Activated CD4-positive, alpha-beta T cell treated with anti-CD3 and anti-CD28 coated beads, Interleukin-2, Interleukin-4, amounts not matched to agents 100 ng/mL and 50 ng/mL, durations not matched to agents 16 hours and 8 hours (primary cell): ENCODE measurements at places on chromosomes 7 and 10.

- DNase-seq, result no peak
Measured at GRCh38 chr7:134691546-134692343, 45.1 kb downstream of the BPGM start.

- no peak for DNase-seq
Measured at GRCh38 chr10:102812231-102812876, 24.9 kb downstream of the CYP17A1 start.

- no peak for DNase-seq
Measured at GRCh38 chr10:126315494-126316177, 72.6 kb downstream of the ADAM12 start.

- DNase-seq, result no peak
Measured at GRCh38 chr7:134069187-134069586, 58.0 kb upstream of the LRGUK start.

GRCh38 chr10:83372646-83373045 lies 766.7 kb upstream of the GHITM start:
- DNase-seq, result no peak

GRCh38 chr7:150980663-150981062 lies 2.5 kb upstream of the KCNH2 start:
- no peak for DNase-seq

DNA sequence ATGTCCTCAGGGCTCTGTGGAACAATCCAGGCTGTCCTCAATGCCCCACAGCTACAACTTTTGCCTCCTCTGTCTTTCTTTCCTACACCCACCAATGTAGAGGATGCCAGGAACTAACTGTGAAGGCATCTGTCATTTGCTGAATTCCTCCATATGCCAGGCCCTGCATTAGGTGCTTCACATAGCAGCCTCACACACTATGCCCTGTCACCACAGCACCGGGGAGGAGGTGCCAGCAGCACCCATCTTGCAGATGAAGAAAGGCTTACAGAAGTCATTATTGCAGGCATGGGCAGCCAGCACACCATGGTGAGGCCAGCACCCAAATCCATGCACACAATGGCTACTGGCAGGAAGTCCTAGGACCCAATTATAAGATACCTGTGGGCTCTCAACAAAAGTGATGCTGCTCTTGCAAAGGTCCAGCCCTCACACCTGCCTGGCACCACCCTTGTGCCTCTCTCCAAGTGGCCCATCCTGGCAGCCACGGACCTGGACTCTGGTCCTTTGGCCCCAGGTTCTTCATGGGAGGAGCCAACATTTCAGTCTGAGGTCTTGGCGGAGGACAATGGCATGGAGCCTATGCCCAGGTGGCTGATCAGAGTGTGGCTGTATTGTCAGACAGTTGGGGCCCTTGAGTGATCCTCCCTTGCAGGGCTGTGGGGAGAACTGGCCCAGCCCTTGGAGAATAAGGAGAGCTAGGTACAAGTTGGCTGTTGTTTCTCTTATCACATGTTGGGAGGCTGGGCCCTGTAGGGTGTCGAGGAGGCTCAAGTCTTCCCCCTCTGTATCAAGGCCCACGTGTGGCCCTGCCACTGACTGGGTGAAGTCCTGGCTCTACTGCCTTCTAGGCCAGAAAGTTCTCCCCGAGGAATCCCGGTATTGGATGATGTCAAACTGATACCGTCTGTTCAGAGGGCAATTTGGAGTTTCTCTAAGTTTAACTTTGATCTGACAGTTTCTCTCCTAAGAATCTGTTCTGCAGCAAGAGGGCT lies 14.4 kb upstream of the MYL7 start:
- no peak for DNase-seq

DNA sequence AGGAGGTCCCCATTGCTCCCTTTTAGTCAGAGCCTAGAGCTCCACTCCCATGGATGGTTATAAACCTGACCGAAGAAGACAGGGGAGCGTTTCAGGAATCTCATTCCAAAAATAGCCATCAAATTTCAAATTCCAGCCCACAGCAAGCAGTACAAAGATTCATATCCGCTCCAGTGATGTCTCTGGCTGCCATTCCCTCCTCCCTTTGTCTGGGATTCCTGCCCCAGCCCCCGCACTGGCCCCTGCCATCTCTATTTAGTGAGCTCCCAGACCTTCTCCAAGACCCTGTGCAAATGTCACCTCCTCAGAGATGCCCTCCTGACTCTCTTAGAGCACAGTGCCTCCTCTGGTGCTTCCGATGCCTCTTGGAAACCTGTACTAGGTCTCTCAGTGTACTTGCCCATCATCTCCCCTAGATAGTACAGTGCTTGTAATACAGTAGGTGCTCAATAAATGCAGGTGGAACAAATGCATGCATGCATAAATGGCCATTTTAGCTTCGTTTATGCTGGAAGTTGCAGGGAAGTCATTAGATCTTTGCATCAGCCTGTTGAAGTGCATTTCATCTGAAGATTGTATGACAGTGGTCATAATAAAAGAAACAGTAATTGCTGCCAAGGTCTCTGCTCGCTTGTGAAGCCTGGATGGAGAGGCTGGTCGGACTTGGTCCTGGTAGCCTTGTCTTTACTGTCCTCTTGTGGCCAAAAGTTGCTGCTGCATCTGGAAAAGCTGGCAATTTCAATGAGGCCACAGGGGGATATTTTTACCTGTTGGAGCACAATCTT lies 32.0 kb upstream of the HABP2 start:
- peak; percentile 44 for DNase-seq

DNA sequence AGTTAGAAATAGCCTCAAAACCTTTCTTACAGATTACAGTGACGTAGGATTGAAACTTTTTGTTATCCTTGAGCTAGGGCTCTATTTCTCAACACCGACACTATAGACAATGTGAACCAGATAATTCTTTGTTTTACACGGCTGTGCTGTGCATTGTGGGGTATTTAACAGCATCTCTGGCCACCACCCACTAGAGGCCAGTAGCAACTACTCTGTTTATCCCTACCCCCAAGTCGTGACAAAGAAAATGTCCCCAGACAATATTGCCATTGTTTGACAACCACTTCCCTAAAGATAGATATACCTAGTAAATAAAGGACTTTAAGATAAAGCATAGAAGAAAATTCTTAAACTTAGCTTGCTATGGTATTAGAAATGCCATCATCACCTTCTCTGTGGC lies 359.6 kb downstream of the ARL4A start:
- no peak for DNase-seq

DNA sequence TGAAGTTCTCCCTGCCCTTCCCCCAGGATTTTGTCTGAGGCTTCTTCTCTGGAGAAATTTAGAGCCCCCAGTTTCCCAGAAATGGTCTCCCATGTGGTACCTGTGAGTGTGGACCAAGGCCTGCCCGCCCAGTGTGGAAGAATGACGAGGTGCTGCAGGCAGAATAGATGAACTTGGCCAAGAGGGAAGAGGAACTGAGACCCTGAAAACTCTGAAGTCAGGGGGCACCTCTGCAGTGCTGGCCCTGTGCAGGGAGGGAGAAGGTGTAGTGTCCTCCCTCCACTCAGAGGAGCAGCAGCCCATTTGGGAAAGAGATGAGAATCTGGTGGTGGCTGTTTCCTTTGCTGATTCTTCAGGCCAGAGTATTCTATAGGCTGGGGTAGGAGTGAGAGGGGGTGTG lies 115.2 kb upstream of the PCGF5 start:
- DNase-seq, result no peak

DNA sequence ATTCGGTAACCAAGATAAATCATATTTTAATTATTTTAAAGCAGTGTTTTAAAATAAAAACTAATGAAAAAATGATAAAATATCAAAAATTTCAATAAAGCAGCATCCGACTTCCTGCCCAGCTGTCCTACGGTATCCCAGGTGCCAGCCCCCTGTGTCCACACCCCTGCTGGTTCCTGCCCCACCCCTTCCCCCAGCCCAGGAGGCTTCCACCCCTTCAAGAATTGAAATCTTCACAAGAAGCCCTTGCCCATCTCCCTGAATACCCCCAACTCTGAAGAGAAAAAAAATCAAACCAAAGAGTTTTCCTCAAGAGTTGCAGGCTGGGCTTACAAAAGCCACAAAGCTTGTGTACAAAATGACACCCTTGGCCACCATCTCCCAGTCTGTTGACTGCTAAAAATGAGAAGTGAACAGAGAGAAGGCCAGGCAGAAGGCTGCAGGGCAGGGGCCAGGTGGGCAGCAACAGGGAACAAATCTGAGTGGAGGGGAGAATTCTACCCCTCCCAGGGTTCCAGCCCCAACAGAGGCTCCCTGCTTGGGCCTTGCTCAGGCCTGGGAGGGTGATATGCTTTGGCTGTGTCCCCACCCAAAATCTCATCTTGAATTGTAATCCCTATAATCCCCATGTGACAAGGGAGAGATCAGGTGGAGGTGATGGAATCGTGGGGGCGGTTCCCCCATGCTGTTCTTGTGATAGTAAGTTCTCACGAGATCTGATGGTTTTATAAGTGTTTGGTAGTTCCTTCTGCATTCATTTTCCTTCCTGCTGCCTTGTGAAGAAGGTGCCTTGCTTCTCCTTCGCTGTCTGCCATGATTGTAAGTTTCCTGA lies 14.5 kb downstream of the GPRIN2 start:
- DNase-seq, result no peak

DNA sequence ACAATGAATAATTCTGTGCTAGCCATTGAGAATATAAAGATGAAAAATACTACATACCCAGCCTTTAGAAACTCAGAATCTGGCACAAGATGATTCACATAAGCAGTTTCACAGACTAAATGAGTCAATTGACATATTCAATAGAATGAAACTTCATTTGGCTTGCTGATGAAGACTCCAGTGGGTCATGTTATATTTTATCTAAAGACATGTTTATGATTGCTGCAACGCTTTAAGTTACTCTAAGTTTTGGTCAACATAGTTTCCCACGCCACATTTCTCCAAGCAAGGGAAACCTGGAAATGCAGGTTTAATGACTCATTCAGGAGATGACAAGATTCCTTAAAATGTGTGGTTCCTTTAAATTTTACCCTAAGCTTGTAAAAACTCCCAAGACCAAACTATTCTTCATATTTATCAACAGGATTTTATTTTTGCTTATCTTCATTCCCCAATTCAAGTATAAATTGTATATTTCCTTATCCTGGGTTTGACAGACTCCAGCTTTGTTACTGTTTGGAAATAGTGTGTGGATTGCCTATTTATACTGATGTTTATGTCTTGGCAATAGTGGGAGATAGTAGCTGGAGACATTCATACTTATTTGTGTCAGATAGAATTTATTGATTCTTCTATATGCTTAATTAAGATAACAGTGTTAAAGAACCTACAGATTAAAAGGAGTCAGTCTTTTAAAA lies 6.6 kb downstream of the SEMA3A start:
- peak; percentile 19 for DNase-seq

DNA sequence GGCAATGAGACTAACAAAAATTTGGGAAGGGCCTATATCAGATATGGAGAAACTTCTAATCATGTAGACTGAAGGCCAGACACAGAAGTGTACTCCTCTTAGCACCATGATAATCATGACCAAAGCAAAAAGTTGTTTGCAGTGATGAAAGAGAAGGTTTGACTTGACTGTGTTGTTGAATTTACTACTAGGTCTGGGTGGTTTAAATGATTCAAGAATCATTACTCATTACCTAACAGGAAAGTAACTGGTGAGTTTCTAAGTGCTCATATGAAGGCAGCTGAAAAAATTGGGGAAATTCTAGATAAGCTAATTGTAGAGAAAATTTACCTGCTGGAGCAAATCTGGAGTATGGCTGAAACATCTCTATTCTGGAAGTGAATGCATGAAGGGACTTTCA lies 451.5 kb upstream of the SORCS1 start:
- DNase-seq, result no peak

GRCh38 chr7:2701832-2702593 lies 14.0 kb downstream of the AMZ1 start:
- no peak for DNase-seq

DNA sequence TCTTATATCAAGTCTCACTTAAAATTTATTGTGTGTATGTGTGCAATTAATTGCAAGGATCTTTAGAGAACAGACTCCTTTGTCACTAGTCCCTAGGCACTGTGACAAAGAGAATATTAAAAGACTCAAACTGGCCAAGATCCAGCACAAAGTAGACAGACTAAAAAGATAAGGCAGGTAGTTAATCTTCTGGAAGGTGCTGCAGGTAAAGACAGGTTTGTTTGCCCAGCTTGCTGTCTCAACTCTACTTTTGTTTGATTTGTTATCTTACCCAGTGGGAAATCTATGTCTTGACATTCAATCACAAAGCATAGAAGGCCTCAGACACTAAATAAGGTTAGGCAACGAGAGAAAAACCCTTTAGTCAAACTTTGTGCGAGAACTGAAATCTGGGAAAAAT lies 807.9 kb upstream of the LRRN3 start:
- DNase-seq, result no peak

DNA sequence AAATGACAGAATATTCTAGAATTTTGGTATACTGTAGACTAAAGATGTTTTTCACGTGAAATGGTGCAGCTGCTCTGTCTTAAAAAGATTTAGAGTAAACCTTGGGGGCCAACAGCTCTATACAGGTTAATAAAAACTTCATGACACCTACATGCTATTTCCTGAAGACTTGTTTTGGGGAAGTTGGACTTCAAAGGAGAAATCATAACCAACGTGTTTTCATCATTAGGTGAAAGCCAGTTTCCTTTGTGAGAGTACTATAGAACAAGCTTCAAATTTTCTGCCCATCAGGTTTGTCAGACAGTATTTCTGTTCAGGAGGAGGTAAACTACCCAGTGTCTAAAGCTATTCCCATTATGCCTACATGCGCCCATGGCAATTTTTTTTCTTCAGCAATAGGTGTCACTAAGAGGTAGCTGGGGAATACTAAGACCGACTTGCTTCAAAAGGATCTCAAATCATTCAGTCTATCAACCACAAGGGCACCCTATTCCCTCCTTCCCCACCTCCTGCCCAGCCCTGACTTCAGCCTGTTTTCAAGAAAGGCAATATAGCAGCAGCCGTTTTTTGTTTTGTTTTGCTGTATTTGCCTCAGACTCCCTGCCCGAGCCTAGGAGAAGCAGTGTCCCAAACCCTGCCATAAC lies 237.3 kb upstream of the SP8 start:
- DNase-seq, result no peak

DNA sequence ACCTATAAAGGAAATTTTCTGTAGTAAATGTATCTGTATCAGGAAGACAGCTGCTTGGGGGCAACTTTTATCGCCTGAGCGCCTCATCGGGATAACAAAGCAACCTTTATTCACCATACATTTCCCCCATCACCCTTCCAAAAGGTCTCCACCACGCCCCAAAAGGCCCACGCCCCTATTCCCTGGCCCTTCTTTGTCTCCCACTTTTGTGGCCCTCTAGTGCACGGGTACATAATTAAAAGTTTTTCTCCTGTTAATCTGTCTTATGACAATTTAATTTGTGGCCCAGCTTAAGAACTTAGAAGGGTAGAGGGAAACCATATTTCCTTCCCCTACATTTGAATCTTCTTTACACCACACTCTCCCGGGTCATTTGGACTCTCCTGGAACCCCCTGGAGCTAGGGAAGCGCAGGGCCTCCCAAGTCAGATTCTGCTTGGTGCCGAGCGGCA lies 625 bp downstream of the RP9 start:
- DNase-seq, result peak; percentile 24

- no peak for DNase-seq
Measured at GRCh38 chr10:35020481-35020880, 69.7 kb downstream of the CUL2 start.

DNA sequence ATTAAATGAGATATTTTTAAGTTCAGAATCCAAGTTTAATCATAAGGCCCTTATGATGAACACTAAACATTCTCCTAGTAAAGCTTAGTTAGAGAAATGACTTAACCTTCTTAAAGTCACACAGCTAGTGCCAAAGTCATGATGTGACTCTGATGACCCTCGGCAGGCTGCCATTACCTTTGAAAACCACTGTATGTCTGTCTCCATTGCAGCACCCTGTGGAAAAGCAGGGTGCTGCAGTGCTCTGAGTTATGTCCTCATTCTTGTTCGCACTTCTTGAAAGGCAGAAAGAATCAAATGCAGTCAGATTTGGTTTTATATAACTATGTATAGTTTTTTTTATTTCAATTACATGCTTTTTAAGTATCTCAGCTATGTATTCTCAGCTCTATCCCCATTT lies 105.0 kb downstream of the PHTF2 start:
- DNase-seq, result no peak
